ENCODE measurements at places on chromosomes 12 and 14.

DNA sequence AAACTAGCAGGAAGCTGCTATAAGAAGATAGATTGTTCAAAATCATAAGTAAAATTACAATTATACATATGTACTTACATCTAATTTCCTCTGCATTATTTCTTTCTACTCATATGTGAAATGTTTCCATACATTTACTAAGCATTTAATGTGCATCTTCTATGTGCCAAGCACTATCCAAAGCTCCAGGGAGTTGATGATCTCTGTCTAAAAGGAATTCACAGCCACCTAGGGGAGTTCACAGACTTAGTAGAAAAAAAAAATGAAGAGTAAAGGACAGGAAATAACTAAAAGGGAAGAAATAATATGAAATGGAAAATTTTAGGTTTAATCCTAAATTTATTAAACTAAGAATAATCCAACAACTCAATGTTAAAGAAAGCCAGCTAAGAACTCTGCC, 91.7 kb downstream of the EFCAB11 start:
- no peak for DNase-seq

GRCh38 chr12:132695431-132695830, 8.0 kb downstream of the PXMP2 start:
- peak; percentile 49 for DNase-seq

GRCh38 chr12:11963841-11964471, 106.8 kb upstream of the BCL2L14 start:
- no peak for DNase-seq

DNA sequence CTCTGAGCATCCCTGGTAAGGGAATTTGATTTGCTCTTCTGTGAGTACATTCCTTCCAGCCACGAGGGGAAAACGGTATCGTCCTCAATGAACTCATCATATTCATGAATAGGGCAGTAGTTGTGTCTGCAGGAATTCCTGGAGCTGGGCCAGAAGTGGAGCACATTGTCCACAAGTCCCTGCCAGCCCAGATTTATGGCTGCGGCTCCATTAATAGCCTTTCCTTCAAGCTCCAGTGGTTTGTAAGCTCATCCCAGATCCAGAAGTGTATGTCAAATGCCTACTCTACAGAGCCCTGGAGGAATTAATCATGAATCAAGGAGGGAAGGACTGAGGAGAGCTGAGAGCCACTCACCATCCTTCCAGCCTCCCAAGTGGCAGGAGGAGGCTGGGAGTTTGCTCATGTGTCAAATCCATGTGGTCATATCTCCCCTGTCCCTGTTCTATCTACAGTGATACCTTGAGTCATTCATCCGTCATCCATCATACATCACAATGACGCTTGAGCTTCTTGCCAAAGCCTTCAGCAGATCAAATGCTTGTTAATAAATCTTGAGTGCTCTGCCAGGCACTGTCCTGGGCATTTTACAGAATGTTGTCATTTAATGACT, 65.5 kb downstream of the SVOP start:
- DNase-seq, result no peak

DNA sequence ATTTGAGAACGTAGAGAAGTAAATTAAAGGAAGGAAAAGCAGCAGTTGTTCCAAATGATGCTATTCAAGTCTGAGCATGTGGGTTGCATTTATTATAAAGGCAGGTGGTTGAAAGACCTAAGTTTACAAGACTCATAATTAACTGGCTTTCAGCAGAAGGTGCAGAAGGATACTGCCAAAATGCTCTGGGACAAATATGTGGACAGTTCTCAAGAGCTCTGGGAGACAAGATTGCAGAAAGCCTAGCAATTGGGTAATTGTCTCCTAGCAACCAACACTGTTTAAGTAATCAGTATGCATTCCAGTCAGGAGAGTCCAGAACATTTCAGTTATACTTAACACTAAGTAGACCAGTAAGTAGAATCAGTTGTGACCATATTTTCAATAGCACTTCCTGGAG, 131.5 kb downstream of the GPR135 start:
- DNase-seq, result no peak

DNA sequence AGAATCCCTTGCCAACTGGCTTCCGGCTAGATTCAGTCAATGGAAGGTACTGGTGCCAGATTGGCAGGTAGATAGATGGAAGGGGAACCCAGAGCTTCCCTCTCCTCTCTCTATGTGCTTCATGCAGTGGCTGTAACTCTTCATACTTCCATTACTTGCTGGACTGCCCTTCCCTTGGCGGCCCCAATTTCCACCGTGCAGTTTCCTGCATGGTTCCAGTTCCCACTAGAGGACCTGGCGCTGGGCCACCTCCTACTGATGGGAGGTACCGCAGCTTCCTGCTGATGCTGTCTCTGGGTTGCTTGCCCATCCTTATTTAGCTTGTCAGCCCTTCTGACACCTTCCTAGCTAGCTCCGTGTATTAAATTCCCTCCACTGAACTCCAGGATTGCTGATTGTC, 226.4 kb downstream of the ANO2 start:
- DNase-seq, result peak; percentile 25

GRCh38 chr14:76715101-76715500, 46.2 kb upstream of the VASH1 start:
- peak; percentile 5 for DNase-seq

DNA sequence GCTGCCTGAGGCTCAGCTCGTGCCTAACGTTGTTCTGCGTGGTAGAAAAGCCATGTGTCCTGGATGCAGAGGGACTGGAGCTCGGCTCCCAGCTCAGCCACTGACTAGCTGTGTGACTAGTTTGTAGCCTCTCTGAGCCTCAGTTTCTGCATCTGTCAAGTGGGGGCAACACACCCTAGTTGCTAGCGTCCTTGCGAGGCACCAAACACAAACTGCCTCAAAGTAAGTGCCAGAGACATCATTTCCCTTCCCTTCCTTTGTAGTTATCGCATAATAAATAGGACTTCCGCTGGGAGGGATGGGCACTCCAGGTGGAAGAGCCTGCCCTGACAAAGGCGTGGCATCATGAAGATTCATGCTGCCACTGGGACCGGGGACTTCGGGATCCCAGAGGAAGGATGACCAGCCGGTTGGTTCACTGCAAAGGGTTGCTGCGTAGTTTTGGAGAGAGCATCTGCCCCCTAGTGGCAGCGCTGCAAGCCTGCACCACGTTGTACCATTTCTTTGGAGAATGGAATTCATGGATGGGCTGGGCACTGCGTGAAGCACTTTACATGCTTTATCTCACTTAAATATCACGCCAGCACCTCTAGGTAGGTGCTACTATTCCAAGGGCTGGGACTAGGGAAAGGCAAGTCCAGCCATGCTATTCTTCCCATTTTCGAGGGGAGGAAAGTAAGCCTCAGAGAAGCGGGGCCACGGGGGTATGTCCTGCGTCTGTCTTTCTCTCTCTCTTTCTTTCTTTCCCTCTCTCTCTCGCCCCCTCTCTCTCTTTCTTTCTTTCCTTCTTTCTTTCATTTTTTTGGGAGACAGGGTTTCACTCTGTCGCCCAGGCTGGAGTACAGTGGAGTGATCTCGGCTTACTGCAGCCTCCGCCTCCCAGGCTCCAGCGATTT, 4.6 kb downstream of the CCDC197 start:
- peak; percentile 81 for DNase-seq

DNA sequence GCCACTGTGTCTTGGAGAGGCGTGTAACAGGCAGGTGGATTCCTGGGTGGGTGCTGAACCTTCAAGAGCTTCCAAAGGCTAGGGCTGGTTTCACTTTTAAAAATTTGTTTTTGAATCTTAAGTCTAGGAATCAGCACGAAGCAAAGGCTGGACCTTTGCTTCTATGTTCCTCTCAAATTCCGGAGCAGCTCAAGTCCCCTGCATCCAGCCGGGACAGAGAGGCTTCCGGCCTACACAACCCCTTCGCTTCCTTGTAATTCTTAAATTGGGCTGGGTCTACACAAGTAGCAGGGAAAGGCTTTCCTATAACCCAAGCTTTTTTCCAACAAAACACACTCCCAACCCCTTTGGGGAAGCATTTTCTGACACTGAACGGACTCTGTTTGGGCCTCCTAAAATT, 8.3 kb downstream of the HOXC12 start:
- no peak for DNase-seq

DNA sequence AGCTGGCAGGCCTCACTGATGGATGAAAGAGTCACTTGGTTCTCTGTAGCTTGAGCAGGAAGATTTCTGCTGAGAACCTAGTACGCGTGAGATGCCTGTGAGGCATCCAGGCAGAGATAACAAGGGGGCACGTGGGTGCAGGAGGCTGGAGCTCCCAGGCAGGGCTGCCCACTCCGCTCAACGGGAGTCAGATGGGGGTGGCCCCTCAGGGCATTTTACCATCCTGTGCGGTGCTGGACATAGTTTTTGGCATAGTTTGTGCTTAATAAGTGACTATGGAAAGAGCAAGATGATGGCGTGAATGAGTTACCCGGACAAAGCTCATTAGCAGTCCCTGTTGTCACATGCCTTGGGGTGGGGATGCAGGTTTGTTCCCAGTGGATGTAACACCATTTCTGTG, 182.8 kb downstream of the TSPAN9 start:
- DNase-seq, result no peak

- DNase-seq, result no peak
Observed at GRCh38 chr14:37992499-37992898, 215.2 kb upstream of the SSTR1 start.

DNA sequence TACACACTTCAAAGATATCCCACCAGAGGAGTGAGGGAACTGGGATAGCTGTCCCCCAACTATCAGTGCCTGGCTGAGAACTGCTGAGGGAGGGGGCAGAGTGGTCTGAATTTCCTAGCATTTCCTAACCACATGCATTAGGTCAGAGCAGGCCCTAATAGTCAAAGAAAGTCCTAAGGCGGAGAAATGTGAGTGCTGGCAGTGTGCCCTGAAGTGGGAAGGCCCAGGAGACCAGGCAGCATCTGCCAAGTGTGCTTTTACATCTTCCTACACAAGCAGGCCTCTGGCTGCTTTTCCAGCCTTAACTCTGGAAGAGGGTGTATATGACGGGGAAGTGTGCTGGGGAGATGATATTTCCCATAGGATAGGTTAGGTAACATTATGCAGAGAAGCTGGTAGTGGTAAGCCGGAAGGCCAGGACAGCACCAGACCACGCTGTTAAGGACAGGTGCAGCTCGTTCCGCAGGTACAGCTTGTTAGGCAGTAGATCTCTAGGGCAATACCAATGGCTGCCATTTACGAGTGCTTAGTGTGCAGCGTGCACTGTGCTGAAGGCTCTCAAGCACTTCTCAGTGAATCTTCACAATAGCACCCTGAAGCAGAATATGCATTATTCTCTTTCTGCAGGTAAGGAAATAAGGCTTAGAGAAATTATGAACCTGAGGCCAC, 9.1 kb upstream of the CCDC198 start:
- no peak for DNase-seq

All from islet precursor cell (in vitro differentiated cells).